ENCODE measurements at places on chromosomes 12 and 14. TPM values are rescaled to one million over a fixed set of nuclear protein-coding genes. Genes with fewer than 3 reads are reported as not detected.

The FITM1 gene
- total RNA-seq = 2.7 TPM

The PTHLH gene
- total RNA-seq = 75.0 TPM

The WASHC4 gene
- total RNA-seq = 52.3 TPM

The RND1 gene
- 4.7 TPM for total RNA-seq

The ZBTB42 gene
- total RNA-seq = 2.9 TPM

The DPPA3 gene
- total RNA-seq = not detected

The CCDC184 gene
- total RNA-seq = 0.51 TPM

The G2E3 gene
- 51.5 TPM for total RNA-seq

The P2RX4 gene
- 11.7 TPM for total RNA-seq

The ZC3H10 gene
- total RNA-seq = 3.5 TPM

The LMNTD1 gene
- 0.57 TPM for total RNA-seq

The CCDC196 gene
- not detected for total RNA-seq

The KRT72 gene
- not detected for total RNA-seq

The IL26 gene
- not detected for total RNA-seq

The REP15 gene
- not detected for total RNA-seq

The KITLG gene
- total RNA-seq = 22.6 TPM

The TAS2R8 gene
- total RNA-seq = not detected

The NOS1 gene
- total RNA-seq = not detected

The SUOX gene
- total RNA-seq = 13.3 TPM

The EIF2S3B gene
- 0.57 TPM for total RNA-seq

The BMP4 gene
- total RNA-seq = 9.5 TPM

The FIGNL2 gene
- 0.09 TPM for total RNA-seq

The HELB gene
- 6.4 TPM for total RNA-seq

Data from Daoy (cell line).